Erythroblast (primary cell): ENCODE measurements at places on chromosomes 16 and 17.
A peak's percentile ranks its signal among the peaks of the same experiment; 100 is the strongest.

- no peak for DNase-seq
These were observed 190.4 kb downstream of the SALL1 start for GRCh38 chr16:50960517-50961202.

GRCh38 chr17:10127819-10128425 is 70.5 kb downstream of the GAS7 start:
- no peak for DNase-seq

DNA sequence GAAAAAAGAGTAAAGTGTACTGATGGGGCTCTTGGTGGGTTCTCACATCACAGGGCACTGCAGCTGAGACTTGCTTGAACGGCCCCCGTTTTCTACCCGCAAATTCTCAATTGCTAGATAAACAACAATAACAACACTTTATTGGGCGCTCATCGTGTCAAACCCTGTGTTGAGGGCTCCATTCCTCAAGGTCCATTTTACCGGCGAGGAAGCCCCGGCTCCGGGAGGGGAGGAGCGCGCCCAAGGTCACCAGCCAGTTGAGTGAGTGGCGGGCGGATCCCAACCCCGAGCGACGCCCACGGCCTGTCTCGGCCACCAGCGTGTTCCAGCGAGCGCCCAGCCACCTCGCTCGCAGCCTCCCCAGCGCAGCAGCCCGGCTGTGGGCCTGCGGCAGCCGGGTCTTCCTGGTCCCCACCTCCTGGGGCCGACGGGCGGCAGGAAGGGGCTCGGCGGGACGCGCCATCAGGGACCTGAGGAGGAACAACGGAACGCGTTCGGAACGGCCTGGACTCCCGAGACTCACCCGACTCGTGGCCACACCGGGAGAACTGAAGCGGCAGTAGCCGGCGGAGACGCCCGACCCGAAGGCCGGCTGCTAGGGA is 373 bp downstream of the CMC2 start:
- DNase-seq, result peak; percentile 88

DNA sequence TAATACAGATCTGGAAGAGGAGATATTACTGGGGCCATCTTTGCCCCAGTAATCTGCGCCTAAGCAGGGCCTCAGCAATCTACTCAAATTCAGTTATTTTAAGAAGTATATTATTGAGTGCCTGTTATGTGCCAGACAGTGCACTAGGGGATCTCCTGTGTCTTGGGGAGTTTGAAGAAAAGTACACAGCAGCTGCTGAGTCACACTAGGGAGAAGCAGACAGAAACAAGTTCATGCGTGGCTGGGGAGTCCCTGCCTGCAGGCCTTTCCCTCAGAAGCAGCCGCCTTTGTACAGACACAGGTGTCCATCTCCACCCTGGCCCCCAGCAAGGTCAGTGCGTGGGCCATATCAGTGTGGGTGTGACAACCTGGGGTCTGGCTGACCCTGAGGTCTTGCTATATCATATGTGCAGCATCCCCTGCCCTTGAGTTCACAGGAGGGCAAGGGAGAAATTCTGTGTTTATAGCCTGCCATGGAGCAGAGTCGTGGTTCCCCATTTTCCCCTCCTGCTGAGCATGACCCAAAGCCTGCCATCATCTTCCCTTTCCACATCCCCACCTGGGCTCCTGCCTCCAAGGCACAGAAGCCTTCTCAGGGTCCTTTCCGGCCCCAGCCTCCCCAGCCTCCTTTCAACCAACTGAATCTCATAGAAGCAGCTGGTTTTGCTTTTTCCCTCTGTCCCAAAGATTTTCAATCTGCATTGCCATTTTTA is 229.9 kb upstream of the SDK2 start:
- no peak for DNase-seq

GRCh38 chr16:48025359-48025758 is 130.4 kb downstream of the ABCC12 start:
- no peak for DNase-seq

GRCh38 chr17:28738680-28739384 is 5.0 kb upstream of the TRAF4 start:
- no peak for DNase-seq
